Left colon (tissue), 2 donors: ENCODE measurements at places on chromosomes 1 and 21. TPM values are rescaled to one million over a fixed set of nuclear protein-coding genes. Genes with fewer than 3 reads are reported as not detected.

DNA sequence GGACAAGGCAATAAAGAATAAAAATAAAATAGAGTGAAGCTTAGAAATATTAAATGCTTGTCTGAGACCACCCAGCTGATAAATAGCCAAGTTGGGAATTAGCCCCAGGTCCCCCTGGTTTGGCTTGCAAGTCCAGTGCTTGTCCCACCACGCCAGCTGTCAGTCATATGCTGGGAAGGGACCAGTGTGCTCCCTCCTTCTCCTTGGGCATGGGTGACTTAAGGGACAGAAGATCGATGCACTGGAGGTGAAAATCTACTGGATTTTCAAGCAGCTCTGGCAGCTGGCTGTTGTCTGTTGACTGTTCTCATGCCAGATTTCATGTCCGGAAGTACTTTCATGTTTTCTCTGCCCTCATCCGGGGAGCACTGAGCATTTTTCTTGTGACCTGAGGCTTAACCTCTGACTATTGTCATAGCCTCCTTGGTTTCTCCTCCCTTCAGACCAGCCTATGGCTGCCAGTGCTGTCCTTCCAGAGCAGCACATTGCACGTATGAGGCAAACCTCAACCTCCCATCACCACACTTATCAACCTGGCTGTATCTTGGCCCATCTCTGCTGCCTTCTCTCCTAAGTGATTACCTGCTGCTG, 12.4 kb downstream of the LMOD1 start:
- no peak for DNase-seq

GRCh38 chr1:157181258-157181657, 43.1 kb upstream of the ETV3 start:
- DNase-seq: no peak

DNA sequence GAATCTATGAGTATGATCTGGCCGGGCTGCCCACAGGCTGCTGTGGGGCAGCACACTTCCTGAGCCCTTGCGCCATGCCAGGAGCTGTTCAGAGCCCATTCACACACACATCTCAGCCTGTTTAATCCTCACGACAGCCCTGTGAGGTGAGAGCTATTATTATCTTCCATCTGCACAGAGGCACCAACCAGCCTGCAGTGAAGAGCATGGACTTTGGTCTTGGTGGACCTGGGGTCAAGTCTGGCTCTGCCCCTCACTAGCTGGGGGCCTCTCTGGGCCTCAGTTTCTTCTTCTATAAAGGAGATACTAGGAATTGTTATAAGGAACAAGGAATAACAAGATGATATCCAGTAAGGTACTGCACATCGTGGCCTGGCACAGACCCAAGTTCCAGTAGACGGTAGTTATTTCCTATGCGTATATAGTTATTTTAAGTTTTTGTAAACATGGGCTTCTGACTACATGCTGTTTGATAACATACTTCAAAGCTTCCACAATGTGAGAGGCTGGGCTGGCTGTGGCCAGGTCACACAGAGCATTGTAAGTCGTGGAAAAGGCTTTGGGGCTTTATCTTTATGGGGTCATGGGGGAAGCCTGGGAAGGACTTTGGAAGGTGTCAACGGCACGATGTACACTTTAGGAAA, 3.4 kb upstream of the PADI2 start:
- peak; percentile 61 for DNase-seq

- DNase-seq: no peak
Observed at GRCh38 chr1:161091796-161092507, 2.6 kb upstream of the NECTIN4 start.

Gene OR2L8
- total RNA-seq: not detected

Gene LRRC71
- total RNA-seq: not detected

DNA sequence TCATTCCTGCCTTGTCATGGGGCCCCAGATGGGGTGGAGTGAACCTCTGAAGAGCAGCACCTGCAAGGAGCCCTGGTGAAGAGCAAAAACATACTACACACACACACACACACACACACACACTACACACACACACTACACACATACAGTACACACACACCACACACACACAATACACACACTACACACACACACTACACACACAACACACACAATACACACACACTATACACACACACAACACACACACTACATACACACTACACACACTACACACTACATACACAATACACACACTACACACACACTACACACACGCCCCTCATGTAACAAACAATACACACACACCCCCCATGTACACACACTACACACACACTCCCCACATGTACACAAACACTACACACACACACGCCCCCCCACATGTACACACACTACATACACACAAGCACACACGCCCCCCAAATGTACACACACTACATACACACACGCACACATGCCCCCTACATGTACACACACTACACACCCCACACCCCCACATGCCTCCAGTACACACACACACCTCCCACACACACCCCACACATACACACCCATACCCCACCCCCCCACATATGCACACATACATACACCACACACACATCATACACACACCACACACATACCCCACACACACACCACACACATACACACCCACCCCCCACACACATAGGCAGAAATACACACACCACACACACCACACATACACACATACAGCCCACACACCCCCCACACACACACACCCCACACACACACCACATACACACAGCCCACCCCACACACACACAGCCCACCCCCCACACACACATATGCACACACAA, 9.3 kb downstream of the SLC2A5 start:
- no peak for DNase-seq
